ENCODE measurements at places on chromosomes 1 and 21.

DNA sequence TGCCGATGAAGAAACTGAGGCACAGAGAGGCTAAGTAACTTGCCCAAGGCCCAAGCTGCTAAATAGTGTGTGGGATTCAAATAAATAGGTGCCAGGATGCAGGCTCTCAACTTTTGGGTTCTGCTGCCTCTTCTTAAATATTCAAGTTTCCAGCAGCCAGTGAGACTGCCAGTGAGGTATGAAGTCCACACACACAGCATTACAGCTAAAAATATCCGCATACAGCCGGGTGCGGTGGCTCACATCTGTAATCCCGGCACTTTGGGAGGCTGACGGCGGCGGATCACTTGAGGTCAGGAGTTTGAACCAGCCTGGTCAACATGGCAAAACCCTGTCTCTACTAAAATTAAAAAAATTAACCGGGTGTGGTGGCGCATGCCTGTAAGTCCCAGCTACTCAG, 78.4 kb upstream of the DIRAS3 start:
- DNase-seq = no peak

DNA sequence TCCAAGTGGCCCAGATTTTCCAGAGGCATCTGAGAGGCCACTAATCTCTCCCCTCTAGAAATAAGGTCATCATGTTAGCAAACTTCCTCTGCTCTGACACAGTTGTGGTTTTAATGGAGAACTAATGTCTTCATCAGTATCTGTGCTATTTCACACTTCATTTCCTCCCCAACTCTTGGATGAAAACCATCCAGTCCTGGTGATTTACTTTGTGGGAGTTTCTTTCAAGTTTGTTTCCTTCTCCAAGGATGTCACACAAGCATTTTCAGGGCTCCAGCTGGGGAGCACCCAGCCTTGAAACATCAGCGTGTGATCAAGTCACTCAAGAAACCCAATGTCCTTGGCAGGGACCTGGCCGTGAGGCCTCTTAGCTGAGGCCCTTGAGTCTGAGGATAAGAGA, 38.8 kb downstream of the TBX15 start:
- no peak for DNase-seq

- peak; percentile 14 for DNase-seq
Measured at GRCh38 chr1:234315091-234315541, 58.1 kb upstream of the COA6 start.

GRCh38 chr1:84849357-84849975, 43.5 kb downstream of the LPAR3 start:
- DNase-seq = no peak

DNA sequence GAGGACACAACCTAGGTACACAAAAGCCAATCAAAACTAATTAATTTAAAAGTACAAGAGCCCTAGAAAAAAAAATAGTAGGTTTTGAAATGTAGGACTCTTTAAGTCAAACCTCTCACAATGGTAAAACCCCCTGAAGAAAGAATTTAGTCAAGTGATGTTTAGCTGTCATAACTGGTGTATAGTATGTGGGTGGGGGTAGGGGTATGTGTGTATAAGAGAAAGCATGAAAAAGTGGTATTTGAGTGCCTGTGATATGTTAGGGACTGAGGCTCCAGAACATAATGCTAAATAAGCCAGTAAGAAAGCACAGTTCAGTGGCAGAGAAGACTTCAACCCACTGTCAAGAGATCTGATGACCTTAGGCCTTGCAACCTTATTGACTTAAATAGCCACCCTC, 507.9 kb downstream of the TTLL7 start:
- DNase-seq = no peak

DNA sequence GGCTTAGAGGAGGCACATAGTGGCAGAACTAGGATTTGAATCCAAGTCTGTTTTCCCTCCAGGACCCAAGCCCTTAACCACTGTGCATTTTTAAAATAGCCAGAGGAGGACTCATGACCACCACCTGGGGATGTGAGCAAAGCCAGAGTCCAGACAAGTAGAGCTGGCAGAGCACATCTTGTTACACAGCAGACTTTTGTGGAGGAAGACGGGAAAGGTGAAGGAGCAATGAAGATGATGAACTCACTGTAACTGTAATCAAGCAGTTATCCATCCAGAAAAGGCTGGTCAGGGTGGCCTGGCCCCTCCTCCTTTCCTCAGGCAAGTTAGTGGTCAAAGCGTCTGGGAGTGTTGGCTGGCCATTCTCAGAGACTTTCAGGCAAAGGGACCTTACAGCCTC, 50.9 kb downstream of the SLC44A3 start:
- DNase-seq = no peak

DNA sequence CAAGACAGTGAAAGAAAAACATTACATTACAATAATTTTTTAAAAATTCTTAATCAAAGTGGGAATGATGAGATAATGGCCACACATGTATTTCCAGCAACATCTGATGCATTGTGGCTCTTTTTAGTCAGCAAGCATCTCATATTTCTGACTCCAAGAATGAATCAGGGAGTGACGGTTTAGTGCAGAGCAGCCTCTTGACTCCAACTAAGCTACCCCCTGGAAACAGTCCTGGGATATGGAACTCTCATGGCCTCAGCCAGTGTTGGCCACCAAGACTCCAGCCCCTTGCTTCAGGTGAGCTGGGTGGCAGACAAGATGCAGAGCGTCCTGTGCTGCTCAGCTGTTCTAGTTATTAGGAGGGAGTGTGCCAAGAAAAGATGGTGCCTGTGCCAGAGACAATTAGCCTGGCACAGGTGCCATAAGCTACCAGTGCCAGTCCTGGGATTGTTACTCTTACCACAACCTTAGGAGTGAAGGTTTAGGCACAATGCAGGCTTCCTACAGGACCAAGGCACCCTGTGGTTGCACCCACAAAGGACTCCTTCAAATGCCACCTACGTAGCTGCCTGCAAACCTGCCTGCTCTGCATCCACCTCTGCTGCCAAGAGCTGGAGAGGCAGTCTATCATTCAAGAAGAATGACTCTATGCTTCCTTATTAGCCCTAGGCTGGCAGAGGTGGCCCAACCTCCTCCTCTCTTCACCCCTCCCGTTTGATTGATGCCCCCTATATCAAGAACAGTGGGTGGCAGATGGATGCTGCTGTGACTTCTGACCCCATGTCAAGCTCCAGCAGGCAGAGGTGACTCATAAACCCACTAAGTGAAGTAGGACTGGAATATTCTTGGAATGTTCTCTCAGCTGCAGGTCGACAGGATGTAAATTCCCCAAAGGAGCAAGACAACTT, 6.0 kb upstream of the SEC16B start:
- DNase-seq = no peak

- DNase-seq = no peak
Measured at GRCh38 chr1:108865316-108865910, 8.5 kb upstream of the AKNAD1 start.

DNA sequence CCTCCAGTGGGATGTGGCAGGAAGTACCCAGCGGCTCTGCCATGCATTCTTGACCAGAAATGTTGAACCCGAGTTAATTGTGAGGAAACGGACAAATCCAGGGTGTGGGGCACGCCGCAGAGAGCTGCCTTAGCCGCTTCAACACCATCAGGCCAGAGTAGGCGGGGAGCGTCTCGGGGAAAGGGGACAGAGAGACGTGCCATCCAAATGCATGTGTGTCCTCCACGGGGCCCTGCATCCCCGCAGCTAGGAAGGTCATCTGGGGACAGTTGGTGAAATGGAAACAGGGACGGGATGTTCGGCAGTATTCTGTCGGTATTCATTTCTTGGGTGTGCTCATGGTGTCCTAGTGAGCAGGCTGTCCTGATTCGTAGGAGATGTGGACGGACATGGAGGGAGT, 59.1 kb upstream of the TRAPPC10 start:
- DNase-seq = no peak

DNA sequence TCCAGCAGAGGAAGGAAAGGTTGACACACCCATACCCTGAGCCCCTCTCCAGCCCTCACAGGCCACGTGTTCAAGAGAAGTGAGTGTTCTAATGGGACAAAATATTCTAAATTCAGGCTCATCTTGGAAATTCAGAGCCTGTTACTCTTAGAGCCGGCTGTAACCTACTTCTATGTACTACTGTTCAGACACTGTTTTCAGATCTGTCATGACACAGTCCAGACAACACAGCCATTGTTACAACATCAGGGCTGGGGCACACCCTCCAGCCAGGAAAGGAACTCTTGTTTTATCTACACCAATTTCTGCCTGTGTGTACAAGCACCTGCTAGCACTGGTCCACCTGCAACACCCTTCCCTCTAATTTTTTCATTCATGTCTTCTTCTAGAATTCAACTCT, 145.4 kb upstream of the C8B start:
- DNase-seq = no peak

GRCh38 chr1:30749691-30750583, 7.6 kb downstream of the LAPTM5 start:
- no peak for DNase-seq

DNA sequence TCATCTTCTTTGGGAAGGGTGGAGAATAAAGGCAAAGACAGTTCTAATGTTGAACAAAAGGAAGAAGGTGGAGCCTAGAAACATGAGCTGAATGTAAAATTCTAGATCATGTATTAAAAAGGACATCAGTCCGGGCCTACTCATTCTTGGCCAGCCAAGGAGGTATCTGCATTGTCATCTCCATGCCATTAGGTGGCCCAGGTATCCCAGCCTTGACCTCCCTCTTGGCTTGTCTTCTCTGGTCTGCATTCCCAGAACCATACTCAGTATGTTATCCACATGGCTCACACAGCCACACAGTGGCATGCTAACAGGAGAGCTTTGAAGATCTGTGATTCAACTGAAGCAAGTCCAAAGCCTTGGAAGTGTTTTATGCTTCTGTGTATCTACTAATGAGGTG, 369.8 kb upstream of the KAZN start:
- no peak for DNase-seq

DNA sequence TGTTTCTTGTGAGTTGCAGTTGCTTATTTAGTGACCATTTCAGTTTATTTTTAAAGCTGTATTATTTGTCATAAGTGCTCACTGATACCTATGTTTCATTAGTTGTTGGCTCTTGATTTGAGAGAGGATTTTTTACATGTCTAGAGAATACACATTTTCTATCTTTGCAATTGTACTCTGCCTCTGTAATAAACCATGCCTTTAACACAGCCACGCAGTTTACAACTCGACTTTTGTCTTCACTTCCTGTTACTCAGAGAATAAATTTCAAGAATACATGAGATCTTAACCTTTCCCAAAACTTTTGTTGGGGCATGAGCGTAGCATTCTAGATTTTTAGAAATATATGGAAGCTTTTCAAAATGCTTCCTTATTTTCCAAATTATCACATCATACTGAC, 14.9 kb upstream of the ZNF678 start:
- no peak for DNase-seq

DNA sequence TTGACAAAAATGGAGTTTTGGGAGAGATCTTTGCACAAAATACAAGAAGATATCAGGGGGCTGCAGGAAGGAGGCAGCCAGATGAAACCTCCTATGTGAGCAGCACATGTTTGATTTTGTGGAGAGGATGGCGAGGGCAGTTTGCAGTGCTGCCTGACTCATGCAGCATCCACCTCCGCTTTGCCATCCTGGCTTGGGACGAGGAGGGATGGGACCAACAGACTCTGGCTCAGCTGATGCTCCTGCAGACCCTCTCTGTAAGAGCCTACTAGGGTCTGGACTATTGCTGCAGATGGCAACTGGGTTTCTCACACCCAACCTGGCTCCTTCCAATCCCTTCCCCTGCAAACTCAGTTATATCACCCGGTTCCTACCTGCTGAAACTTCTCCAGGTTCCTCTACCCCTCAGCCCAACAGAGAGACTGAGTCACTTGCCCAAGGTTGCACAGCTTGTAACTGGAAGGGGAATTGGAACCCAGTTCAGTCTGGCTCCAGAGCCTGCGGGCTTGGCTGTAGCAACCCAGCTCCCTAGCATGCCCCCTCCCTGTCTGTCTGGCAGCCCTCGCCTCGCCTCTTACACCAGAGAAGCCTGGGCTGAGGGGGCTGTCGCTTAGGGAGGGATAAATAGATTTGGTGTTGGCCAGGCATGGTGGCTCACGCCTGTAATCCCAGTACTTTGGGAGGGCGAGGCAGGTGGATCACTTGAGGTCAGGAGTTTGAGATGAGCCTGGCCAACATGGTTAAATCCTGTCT, 205.8 kb downstream of the PTPRU start:
- DNase-seq = no peak

GRCh38 chr1:37574834-37575480, 18.2 kb downstream of the DNALI1 start:
- DNase-seq = peak; percentile 60

DNA sequence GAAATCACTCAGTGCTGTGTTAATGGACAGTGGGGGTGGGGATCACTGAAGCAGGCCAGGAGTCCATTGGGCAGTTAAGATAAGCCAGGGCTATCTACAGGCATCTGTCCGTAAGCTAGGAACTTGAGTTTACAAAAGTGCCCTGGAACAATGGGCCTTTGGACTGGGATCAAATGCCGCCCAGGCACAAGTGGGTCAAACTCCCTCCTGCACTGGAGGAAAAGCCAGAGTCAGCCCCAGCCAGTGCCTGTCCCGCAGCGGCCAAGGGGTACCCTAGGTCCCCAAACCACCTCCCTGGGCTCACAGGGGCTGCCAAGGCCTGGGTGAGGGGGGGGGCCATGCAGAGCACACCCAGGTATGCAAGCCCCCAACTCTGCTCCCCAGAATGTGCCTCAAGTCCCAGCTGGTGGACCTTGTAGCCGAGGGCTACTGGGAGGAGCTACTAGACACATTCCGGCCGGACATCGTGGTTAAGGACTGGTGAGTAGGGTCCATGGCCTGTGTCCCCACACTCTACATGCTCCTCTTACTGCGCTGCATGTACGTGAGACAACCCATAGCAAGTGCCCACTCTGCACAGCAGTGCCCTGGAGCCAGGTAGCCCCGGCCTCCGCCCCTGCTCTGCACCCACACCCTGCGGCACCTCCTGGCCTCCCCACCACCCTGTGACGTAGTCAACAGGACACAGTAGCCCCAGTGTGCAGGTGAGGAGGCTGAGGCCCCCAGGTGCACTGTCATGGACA, 7.7 kb downstream of the FBXO6 start:
- no peak for DNase-seq

GRCh38 chr1:232744847-232745246, 60.4 kb upstream of the MAP10 start:
- no peak for DNase-seq

Measured in AG09319 (cell line).